Coronary artery (tissue), 2 donors: ENCODE measurements at places on chromosomes 16 and 17.

DNA sequence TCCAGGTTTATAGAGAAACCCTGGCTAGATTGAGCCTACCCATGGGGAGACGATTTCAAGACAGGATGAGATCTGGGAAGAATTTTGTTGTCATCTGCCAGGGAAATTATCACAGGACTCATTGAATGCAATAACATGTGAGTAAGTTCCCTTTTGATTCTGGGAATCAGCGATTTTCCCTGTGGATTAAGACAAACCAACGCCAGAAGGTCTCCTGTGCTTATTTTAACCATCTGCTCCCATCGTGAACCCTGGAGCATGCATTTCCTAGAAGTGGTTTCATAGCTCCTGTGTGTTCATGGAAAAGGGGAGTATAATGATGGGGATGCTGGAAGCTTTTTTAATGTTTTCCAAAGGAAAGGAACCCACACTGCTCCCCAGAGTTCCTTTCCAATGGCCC, 21.0 kb upstream of the ARHGAP44 start:
- no peak for DNase-seq

- no peak for DNase-seq
Measured at GRCh38 chr17:57537524-57538410, 207.3 kb downstream of the CCDC182 start.

- DNase-seq = no peak
Measured at GRCh38 chr17:20611309-20611708, 31.8 kb downstream of the CDRT15L2 start.

- no peak for DNase-seq
Measured at GRCh38 chr16:65667011-65667578, 545.2 kb upstream of the CDH11 start.

DNA sequence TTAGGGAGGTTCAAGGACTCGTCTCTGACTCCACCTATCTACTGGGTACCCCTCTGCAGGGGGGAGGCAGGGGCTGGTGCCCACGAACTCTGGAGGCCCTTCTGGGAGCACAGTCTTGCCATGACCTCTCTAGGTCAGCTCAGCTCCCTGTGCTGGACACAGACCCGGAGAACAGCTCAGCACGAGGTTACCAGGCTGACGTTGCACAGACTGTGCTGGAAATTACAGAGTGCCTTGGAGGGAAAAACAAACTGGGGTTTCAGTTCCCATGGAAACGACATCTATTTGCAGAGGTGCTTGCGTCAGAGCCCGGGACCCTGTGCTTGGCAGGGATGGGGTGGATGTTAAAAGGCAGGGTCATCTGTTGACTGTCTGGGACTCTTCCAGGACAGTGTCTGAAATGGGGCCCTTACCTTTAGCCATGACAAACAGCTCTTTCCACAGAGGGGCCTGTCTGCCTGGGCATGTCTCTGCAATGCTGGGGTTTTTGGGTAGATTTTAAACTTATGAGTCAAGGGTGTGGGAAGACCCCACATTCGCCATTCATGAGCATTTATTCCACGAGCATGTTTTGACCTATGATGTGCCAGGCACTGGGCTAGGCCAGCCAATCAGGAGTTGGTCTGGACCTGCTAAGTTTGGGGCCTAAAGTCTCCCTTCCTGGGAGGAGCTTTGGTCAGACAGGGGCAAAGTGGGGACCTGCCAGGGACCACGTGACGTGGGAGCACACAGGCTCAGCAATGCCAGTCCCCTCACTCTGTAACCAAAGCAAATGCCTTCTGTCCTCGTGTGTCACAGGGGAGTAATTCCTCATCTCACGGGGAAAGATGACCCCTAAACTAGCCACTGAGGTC, 22.5 kb downstream of the CCR7 start:
- DNase-seq = peak; percentile 95

DNA sequence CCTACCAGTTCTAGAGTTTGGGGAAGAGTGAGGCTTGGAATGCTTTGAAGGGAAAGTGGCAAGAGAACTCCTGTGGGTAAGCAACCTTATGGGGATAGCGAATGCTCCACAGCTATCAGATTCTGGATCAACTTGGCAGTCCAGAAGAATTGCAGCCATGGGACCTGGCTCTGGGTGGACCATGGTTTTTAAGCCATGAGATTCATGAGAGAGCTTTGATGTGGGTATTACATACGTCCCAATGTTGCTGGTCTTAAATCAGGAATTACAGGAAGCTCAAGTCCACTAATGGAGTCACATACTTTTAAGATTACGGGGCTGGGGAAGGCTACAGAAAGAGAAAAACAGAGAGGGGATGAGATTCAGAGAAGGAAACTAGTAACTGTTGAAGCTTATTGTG, 142.5 kb upstream of the ELAC2 start:
- no peak for DNase-seq

DNA sequence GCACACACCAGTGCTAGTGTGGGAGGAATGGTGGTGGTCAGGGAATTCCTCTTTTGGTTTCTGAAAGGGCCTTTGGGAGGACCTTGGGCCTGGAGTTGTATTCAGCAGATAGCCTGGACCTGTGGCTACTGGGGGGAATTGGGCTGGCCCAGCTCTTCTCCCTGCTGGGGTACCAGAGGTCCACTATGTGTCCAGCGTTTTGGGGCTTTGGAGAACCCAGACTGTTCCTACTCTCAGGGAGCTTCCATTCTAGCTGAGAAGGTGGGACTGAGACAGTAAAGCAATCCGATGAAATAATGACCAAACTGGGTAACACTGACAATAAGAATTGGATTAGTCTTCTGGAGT, 2.4 kb downstream of the EPN3 start:
- DNase-seq = no peak

DNA sequence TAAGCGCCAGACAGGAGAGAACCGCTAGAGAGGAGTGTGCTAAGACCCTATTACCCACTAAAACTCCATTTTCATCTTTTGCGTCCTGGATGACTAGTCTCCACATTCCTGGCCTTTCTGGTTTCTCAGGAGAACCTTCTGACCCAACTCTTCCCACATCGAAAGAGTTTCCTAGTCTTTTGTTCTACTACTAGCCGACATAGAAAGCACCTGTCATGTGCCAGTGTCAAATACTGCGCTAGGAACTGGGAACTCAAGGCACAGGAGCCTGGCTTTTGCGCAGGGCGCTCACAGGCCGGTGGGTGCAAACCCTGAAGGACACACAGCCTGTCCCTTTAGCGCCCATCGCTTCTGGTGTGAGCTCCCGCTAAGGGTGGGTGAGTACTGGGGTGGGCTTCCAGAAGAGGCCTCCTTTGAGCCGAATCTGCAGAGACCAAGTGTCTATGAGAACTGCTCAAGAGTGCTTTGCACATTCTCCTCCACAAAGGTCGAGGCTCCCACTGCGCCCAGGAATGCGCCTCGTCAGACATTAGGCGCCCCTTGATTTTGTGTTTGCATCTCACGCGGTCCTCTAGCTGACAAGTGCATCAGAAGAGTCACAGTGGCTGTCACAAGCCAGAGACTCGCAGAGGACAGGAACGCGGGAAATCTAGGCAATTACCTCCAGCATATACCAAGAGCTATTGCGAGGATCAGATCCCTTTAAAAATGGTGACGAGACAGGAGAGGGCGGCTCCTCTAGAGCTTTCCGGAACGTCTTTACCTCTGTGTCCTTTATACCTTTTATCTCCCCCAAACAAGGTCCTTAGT, 2.0 kb upstream of the PSMB3 start:
- DNase-seq = peak; percentile 75

DNA sequence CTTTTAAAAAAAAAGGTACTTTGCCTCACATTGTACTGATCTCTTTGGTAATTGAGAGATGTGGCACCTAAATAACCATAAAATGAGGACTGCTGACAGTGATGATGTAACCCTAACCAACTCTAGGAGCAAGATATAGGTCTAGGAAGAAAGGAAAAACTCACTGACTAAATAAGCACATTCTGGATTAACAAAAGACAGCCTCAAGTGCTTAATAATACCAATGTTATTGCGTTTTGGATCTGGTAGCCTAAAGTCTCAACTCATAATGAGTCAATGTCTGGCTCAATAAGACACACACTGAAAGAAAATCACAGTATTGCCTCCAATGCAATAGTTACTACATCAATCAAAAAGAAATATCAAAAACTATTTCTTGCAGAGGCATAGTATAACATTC, 3.0 kb downstream of the ERN1 start:
- no peak for DNase-seq

GRCh38 chr16:4850211-4850610, 2.9 kb downstream of the UBN1 start:
- DNase-seq = no peak

DNA sequence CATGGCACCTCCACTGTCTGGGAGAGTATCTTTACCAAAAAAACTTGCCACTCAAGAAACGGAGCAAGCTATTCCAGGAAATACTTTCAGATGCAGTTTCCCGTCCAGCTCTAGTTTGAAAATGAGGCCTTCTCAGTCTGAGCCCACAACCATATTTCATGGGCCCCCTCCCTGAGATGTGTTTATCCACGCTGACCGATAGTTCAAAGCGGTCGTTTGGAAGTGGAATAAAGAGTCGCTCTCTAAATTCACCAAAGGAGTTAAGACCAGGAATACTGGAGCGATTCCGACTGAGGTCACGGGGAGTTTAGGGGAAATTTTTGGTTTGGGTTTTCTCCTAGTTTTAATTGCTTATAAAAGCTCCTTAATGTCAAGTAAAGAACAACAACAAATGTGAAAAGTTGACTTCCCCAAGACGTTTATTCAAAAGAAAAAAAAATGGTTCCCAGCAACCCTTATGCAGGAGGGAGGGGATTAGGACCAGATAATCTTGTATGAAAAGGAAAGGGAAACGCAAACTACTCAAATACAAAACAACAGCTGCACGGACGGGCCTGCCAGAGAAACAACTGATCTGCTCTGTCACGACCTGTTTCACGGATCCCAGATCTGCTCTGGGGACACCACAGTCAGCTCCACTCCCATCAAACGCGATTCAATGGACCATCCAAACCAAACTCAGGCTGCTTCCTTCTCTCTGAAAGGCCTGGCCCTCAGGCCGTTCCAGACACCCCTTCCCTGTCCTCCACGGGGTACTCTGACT, 77.1 kb downstream of the MRM3 start:
- no peak for DNase-seq

GRCh38 chr17:18004884-18005305, 32.2 kb downstream of the DRC3 start:
- no peak for DNase-seq

DNA sequence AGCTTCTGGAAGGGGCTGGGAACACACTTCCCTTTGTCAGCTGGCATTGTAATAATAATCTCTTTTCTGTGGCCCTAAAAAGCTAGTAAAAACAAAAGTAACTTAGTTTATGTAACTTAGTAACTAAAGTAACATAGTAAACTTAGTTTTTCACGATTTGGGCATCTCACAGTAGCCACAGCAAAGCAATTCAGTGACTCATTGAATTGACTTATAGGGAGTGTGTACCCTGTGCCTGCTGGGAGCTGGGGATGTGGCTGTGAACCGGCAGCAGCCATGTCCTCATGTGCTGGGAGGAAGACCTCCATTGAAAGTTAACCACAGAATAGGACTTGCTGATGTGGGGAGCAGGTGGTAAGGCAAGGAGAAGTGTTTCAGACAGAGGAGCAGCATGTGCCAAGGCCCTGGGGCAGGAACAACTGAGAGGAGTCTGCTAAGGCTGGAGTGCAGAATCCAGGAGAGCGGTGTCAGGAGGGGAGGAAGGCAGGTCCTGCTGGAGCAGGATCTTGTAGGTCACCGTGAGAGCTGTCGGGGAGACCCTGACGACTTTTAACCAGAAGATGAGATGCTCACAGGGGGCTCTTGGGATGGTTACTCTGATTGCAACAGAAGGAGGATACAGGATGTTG, 112.8 kb downstream of the PLCG2 start:
- DNase-seq = no peak

GRCh38 chr16:35713762-35714650, 2254.6 kb downstream of the TP53TG3F start:
- no peak for DNase-seq

DNA sequence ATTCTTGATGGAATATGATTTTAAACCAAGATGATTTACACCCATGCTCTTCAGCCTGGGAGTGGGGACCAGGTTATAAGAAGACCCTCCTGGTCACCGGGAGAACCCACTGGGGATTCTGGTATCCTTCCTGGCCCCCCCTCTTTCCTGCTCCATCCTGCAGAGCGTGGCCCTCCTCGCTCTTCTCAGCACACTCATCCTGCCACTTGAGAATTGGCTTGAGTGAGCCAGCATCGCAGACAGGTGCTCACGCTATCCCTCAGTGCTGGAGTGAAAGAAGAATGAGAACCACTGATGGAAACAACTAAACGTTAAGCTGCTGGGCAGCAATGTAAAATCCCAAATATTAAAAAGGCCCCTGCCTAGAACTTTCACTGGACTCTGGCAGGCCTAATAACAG, 98.0 kb downstream of the CYTH1 start:
- DNase-seq = no peak

GRCh38 chr16:86994651-86995171, 322.5 kb downstream of the C16orf95 start:
- DNase-seq = peak; percentile 69

DNA sequence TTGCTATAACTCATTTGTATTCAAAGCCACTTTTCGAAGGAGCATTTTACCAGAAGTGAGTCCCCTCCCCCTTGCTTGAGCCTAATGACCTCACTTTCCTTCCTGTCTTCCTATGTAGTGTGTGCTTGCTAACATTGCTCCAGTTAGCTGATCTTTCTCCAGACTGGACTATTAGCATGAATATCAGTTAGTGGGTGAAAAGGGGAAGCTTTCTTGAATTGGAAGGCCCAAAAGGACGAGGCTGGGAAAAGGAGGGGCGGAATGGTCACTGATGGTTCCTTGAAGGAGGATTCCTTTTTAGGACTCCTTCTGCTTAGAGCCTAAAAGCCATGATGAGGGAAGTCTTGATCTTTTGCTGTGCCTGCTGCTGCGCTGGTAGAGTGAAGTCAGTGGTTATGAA, 11.9 kb downstream of the MAP3K3 start:
- no peak for DNase-seq

- no peak for DNase-seq
Measured at GRCh38 chr16:73252446-73252845, 204.5 kb upstream of the ZFHX3 start.

DNA sequence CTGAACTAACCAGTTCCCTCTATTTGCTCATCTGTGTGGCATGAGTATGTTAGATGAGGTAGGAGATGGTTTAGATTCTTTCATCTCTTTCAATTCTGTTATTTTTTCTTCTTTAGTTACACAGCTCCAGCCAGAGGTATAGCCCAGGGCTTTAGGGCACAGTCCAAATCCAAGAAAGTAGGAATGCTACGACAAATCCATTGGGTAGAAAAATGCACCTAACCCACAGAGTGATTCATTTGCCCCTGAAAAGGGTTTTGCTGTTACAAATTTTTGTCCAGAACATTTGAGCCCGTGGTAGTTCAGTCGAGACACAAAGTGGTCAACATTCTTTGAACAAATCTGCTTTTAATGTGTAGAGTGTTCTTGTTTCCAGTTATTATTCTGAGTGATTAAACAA, 250.7 kb downstream of the HS3ST3A1 start:
- DNase-seq = no peak

DNA sequence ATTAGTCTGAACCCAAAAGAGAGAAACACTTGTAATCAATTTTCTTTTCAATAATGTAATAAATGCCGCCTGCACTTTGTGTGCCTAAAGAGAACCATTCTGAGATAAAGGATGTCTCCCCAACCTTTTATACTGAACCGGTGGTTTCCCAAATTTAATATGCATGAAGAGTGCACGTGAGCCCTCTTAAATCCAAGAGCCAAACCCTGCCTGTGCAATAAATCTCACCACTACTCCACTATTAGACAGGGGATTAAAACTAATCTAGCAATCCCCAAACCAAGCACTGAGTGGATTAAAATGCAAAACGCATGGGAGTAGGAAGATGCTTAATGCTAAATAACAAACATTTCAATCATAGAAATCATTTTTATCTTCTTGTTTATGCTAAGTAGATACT, 351.0 kb upstream of the PSMD7 start:
- no peak for DNase-seq

GRCh38 chr16:26281381-26282110, 589.8 kb downstream of the HS3ST4 start:
- DNase-seq = no peak
